ENCODE measurements at places on chromosomes 5 and 9. TPM values are rescaled to one million over a fixed set of nuclear protein-coding genes. Genes with fewer than 3 reads are reported as not detected.

Gene TMC1
- total RNA-seq: 0.74 TPM

Gene LECT2
- not detected for total RNA-seq

Gene SLC6A19
- total RNA-seq: not detected

Gene PPP3R2
- total RNA-seq: not detected

DNA sequence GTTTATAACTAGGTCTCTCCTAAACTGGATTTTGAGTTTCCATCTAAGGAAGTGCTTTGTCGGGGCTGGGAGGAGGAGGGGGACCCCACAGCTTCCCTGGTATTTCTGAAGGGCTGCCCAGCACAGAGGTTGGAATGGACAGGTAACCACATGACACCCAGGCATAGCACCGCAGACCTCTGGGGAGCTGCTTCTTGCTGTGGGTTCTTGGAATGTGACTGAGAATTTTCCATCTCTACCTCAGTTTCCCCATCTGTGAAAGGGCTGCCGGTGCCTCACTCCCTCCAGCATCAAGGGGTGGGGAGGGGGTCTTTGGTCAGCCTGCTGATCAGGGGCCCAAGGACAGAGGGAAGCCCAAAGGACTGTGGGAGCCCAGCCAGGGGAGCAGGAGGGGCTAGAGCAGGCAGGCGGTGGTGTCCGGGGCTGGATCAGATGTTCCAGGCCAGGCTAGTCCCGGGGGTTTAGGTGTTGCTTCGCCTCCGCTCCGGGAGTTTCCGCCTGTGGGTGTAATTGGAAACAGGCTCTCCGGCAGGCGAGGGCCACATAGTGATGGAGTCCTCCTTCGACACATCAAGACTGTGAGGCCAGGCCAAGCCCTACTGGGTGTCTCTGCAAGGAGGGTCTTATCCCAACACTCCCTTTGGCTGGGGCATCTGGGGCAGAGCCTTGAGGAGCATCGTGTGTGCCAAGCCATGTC is 3.3 kb downstream of the OLFML2A start:
- no peak for DNase-seq

DNA sequence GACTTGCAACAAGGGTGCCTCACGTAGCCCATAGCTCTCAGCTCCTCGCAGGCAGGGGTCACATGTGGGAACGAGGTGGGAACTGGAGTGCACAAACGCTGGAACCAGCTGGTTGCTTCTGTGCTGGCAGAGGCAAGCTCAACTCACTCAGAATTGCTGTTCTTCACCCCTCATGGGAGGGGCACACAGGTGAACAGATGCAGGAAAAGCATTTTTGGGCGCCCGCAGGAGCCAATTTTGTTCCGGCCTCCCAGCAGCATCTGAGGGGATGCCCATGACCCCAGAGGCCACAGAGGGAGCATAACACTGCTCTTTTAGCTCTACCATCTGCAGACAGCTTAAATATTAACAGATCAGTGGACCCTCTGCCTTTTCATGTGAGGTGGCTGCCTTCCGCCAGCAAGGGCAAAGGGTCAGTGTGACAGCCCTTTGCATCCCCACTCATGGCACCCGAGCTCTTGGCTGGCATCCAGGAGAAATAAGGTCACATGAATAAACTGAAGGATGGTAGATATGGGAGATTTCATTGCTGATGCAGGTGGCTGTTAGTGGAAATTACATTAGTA is 196.2 kb downstream of the SLCO4C1 start:
- no peak for DNase-seq

DNA sequence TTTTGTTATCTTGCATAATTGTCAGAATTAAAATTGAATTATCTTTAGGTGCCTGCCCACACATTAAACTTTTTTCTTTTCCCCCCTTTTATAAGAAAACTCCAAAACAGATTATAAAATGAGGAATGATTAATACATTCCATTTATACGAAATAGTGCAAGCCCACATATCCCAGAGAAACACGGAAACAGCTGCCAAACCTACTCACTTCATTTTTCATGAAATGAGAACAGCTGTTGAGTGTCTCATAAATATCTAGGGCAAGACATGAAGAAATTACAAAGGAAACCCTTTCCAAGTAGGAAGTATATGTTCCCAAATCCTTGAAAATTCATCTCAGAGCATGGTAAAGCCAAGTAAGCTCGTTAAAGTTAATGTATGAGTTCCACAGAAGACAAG is 459.4 kb upstream of the NMUR2 start:
- no peak for DNase-seq

DNA sequence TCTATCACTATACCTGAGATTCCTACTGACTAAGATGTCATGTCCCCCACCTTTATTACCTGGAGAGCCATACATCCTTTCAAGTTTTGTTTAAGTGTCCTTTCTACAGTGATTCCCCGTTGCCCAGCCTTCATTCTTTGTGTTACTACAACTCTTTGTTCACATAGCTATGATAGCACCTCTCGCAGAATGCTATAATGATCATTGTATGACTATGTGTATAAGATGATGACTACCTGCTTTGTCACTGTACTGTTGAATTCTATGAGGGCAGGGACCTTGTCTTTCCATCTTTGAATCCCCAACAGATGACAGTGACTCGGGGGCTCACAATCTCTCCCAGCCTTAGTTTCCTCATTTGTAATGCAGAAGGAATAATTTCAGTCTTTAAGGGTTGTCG is 361.2 kb downstream of the NPR3 start:
- DNase-seq: no peak

GRCh38 chr9:120791161-120791560 is 2.1 kb downstream of the FBXW2 start:
- DNase-seq: peak; percentile 44

DNA sequence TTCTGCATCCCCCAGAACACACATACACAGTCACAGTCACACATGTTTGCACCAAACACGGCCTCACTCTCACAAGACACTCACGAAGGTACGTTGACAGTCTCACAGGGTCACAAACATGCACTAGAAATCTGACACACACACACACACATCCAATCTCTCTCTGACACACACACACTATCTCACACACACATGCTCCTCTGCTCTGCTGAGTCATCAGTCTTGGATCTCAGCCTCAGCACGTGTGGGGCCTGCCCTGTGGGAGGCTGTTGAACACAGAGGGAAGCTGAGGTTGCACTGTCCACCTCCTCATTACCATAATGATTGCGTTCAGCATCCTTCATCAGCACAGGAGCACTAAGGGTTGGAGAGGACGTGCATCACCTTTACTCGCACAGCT is 188.8 kb downstream of the MTRR start:
- no peak for DNase-seq

GRCh38 chr9:33921967-33922895 is 105.3 kb downstream of the UBE2R2 start:
- DNase-seq: peak; percentile 62

DNA sequence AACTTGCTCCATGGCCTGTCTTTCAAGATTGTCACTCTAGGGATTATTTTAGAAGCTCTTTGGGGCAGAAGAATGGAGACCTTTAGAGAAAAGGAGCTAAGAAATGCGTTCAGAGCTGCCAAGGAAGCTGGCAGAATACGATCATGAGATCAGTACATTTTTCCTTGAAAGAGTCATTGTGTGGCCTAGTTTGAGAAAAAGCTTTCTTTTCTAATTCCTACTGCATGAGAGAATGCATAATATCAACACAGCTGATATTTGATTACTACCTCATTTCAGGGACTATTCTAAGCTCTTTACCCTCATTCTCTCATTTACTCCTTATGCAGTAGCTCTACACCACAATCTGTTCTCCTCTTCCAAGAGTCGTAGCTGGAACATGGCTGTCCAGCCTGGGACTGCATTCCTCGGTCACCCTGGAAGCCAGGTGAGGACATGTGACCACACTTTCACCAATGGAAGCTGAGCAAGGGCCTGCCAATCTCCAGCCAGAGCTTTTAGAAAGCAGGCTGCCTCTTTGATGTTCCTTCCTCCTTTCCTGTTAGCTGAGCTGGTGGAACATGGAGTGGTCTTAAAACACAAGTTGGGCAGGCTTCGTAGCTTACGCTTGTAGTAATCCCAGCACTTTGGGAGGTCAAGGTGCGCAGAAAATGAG is 99.3 kb upstream of the LHFPL2 start:
- no peak for DNase-seq

DNA sequence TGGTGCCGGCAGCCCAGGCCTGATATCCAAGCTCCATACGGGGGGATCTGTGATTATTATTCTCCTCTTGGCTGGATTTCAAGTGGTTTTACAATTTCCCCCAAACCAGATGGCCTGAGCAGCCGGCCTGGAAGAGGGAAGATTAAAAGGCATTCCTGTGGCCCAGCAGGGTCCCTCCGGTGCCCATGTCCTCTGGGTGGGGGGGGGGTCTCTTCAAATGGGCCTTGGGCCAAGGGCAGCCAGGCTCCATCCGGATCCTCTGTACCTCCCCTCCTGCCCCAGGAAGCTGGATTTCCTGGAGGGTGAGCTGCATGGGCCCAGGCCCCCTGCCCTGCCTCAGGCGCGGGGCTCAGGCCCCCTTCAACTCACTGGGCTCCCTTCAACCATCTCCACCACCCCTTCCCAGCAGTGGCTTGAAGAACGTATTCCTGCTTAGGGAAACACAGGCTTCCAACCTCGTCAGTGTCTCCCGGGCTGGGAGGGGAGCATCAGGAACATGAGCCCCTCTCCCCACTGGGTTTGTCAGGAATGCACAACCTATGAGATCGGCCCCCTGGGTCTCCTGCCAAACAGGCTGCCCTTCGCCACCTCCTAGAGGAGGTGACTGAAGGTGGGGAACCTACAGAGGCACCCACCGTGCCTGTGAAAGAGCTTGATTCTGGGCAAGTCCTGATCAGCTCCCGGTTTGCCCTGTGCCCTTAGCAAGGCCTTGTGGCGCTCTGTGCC is 62.9 kb upstream of the ORM1 start:
- no peak for DNase-seq

- no peak for DNase-seq
These were observed 68.7 kb upstream of the CDH6 start for GRCh38 chr5:31124651-31125305.

DNA sequence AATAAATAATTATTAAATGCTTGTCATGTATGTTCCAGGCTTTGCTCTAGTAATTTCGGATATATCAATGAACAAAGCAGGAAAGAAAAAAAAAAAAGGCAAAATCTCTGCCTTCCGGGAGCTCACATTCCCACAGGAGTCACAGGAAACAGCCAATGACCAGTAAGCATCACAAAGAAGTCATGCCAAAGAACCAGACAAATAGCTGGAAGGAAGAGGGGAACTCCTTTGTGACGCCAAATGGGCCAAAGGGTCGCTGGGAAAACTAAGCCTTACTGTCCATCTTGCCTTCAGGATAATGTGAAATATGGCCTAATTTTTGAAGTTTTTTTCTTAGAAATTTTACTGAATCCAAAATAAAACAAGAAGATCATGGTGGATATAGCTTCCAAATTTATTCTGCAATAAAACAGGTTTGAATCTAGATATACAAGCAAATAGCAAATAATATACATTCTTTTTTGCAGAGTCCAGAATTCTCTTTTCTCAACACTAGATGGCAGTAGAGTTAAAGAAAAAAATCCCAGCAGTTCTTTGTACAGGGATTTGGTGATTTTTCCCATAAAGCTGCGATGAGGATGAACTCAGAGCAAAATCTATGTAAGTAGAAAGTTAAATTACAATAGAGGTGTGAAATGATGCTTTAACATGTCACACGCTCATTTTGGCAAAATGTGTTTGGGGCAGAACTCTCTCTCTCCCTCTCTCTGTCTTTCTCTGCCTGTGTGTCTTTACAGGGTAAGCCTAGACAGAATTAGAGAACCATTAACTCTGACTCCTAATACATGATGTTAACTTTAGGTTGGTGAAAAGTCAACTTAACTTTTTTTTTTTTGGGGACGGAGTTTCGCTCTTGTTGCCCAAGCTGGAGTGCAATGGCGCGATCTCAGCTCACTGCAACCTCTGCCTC is 60.0 kb upstream of the TUT7 start:
- peak; percentile 50 for DNase-seq
